ENCODE measurements at places on chromosomes 5 and 9.
A peak's percentile ranks its signal among the peaks of the same experiment; 100 is the strongest.

DNA sequence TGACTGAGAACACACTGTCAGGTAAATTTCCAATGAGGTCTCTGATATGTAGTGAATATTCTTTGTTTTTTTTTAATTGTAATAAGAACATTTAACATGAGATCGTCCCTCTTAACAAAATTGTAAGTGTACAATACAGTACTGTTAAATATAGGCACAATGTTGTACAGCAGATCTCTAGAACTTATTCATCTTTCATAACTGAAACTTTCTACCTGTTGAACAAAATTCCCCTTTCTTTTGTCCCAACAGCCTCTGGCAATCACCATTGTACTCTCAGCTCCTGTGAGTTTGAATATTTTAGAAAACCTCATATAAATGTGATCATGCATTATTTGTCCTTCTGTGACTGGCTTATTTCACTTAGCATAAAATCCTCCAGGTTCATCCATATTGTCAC lies 10.6 kb upstream of the PRLR start:
- DNase-seq: no peak

- DNase-seq: no peak
These were observed 243.8 kb upstream of the PUM3 start for GRCh38 chr9:3087697-3088096.

- DNase-seq: peak; percentile 21
These were observed 1096.3 kb upstream of the DMAC1 start for GRCh38 chr9:8895861-8896224.

GRCh38 chr5:18314192-18314778 lies 680.0 kb downstream of the TAF11L14 start:
- DNase-seq: no peak

DNA sequence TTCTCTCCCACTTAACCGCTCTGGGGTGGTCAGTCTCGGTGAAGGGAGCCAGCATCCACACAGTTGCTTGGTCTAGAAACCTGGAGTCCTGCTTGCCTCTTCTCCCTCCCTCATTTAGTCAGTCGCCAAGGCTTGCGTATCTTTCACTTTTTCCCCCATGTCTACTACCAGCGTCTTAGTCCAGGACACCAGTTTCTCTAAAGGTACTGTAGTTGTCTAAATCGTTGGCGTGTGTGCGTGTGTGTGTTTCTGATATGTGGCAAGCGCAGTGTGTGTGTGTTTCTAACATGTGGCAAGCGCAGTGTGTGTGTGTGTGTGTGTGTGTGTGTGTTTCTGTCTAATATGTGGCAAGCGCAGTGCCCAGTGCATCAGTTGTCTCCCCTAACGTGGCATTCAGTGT lies 641 bp downstream of the ATP6V1G1 start:
- no peak for DNase-seq

DNA sequence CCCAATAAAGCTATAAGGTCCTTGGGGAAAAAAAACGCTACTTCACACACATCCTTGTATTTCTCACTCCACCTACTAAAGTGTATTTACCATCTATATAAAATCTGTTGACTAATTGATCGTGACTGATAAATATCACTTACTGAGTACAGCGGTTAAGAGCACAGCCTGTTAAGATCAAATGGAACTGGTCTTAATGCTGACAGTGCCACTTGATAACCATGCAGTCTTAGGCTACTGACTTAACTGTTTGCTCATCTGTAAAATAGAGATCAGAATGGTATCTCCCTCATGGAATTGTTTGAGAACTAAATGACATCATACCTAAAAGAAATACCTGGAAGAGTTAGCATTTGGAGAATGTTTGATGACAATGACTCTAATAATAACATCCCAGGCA lies 67.5 kb downstream of the ZFAND5 start:
- no peak for DNase-seq

- DNase-seq: peak; percentile 34
These were observed 122.6 kb downstream of the APBA1 start for GRCh38 chr9:69549310-69550202.

- DNase-seq: peak; percentile 58
These were observed 3.8 kb downstream of the ZNF618 start for GRCh38 chr9:113879911-113880310.

DNA sequence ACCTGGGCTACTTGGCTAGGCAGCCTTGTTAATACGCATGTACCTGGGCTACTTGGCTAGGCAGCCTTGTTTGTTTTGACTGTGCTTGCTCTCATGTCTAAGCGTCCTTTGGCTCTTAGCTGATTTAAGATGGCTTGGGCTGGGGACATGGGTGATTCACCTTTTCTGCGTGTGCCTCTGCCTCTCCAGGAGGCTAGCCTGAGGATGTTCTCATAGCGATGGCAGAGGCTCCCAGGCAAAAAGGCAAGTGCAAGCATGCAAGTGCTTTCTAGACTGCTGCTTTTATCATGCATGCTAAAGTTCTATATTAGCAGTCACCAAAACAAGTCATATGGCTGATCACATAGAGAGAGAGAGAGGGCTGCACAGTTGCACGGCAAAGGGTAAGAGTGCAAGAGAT lies 300.5 kb downstream of the IRX1 start:
- DNase-seq: no peak

- DNase-seq: no peak
These were observed 7.1 kb upstream of the ENTREP1 start for GRCh38 chr9:69317894-69318293.

GRCh38 chr5:141973871-141974595 lies 5.1 kb downstream of the RNF14 start:
- DNase-seq: no peak

- no peak for DNase-seq
These were observed 5.5 kb upstream of the CPEB4 start for GRCh38 chr5:173882632-173883031.

GRCh38 chr5:14895301-14895700 lies 23.7 kb upstream of the ANKH start:
- no peak for DNase-seq

GRCh38 chr5:153926201-153926600 lies 112.5 kb downstream of the FAM114A2 start:
- DNase-seq: no peak

GRCh38 chr5:91706785-91707520 lies 323.8 kb upstream of the ARRDC3 start:
- DNase-seq: no peak

DNA sequence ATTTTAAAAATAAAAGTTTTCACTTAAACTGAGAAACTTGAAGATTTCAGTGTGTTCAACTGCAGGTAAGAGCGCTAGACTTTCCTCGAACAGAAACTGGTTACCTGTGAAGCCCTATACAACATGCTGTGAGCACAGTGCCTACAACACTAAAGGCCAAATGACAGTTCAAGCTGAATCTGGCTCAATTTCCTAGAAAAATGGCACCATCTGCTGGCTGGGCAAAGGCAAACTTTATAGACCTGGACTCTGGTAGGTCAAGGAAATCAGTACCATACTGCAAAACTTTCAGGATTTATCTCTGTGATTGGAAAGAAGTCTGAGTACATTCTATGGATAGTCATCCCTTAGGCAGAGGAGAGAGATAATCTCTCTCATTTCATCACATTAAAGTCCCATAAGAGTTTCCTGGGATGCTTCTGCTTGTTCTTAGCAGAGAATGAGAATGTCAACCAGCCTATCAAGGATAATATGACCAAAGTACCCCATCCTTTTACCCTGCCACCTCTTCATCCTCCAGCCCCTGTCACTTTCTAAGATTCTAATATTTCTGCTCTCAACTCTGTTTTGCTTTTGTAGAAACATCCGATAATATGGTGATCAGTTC lies 31.8 kb upstream of the FOXB2 start:
- peak; percentile 6 for DNase-seq

DNA sequence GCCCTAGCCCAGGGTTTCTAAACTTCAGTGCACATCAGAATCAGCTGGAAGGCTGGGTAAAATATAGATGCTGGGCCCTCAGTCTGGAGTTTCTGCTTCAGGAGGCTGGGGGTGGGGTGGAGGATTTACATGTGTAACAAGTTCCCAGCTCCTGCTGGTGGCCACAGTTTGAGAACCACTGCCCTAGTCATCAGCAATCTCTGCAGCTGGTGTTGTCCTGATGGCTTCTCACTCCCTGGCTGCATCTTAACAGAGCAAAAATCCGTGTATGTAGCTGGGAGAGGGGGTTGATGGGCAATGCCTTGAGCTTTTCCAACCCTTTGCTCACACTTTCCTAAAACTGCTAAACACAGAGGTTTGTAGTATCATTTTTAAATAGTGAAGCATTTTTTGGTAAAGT lies 186.0 kb upstream of the KLF9 start:
- DNase-seq: no peak

GRCh38 chr5:38039826-38040225 lies 200.0 kb upstream of the GDNF start:
- DNase-seq: no peak

DNA sequence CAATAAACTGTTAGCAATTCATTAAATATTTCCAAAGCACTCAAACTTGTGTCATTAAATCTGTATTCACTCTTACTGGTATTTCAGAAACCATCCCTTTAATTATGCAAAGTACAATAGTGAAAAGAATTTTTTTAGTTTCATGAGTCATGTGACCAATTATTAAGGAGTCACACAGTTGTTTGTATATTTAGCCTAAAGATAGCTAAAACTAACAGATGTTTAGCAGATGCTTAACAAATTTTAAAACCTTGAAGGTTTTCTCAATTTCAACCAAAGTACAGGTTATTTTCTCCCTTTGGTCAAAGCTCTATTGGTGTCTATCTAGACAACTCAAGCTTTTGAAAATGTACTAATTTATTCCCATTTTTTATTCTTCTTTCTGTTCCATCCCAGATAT lies 44.1 kb downstream of the PJA2 start:
- no peak for DNase-seq

GRCh38 chr9:18393340-18394130 lies 80.4 kb upstream of the ADAMTSL1 start:
- DNase-seq: peak; percentile 88

GRCh38 chr5:6581559-6582426 lies 51.1 kb downstream of the NSUN2 start:
- DNase-seq: no peak

- no peak for DNase-seq
These were observed 43.3 kb downstream of the ANKRD33B start for GRCh38 chr5:10607023-10607665.

- no peak for DNase-seq
These were observed 6.9 kb upstream of the WDR5 start for GRCh38 chr9:134128727-134129679.

GRCh38 chr5:81428861-81429260 lies 34.9 kb upstream of the ACOT12 start:
- DNase-seq: peak; percentile 5

GRCh38 chr5:73519531-73520283 lies 21.5 kb downstream of the BTF3 start:
- DNase-seq: peak; percentile 79

- no peak for DNase-seq
These were observed 21.5 kb upstream of the TGFBI start for GRCh38 chr5:136007271-136007670.

GRCh38 chr9:114229295-114229694 lies 74.0 kb downstream of the COL27A1 start:
- DNase-seq: no peak

DNA sequence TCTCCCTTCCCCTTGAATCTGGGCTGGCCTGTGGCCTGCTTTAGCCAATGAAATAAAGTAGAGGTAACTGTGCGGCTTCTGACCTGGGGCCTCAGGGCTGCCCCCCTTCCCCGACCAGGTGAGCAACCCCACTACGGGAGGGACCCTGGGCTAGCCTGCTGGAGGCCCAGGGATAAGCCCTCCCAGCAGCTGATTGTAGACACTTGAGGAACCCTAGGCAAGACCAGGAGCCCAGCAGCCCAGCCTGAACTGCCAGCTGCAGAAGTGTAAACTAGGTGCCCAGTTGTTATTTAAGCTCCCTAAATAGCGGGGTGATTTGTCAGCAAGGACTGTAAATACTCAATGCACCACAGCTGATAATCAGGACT lies 41.3 kb downstream of the RAPGEF1 start:
- DNase-seq: no peak

- DNase-seq: no peak
These were observed 16.7 kb downstream of the HMHB1 start for GRCh38 chr5:143828710-143829109.

GRCh38 chr5:18043344-18043743 lies 409.1 kb downstream of the TAF11L14 start:
- no peak for DNase-seq

DNA sequence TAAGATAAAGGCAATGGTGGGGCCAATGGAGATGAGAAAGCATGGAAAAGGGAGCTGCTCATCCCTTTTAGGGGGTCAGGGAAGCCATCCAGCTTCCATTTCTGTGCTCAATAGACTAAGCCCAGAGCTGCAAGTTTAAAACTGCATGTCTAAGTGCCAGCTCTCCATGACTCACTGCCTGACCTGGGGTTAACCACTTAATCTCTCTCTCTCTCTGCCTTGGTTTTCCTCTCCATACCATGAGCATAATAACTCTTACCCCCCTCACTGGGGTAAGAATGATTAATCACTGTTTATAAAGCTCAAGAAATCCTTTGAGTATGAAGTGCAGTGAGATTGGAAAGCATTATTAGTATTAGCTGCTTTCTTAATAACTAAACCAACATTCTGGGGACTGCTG lies 1382.4 kb upstream of the WWC1 start:
- no peak for DNase-seq

DNA sequence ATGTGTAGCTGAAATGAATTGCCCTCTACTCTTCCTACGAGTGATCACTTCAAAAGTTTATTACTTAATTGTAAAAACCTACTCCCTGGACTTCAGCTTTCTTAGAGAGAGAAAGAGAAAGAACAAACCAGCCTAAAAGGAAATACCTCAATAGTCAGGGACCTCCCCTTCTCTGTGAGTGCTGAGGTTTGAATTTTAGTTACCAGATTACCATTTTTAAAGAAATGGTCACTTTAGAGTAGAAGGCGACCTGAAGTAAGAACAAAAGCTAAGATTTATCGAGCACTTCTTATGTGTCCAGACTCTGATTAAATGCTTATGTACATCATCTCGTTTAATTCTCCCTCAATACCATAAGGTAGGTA lies 11.3 kb downstream of the RAPGEF1 start:
- DNase-seq: no peak

DNA sequence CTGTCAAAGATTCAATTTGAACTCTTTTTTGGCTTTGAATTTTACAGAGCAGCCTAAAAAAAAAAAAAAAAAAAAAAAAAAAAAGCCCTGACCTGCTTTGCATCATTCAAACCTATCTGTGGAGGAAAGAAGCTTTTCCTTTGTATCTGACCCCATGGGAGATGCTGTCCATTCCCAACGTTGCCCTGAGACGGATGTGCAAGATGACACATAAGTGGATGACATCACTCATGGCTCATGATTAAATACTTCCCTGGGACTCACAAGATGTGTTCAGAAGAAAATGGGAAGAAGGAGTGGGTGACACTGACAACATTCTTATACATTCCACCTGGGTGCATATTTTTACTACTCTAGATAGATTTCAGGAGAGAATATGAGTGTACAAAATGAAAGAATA lies 245.7 kb upstream of the ELAVL2 start:
- peak; percentile 71 for DNase-seq

GRCh38 chr9:38205279-38205678 lies 136.3 kb upstream of the SHB start:
- DNase-seq: no peak

GRCh38 chr5:93592883-93593282 lies 9.9 kb downstream of the NR2F1 start:
- DNase-seq: no peak

Measured in kidney capillary endothelial cell (primary cell).